ENCODE measurements at places on chromosomes 1 and 21. TPM values are rescaled to one million over a fixed set of nuclear protein-coding genes. Genes with fewer than 3 reads are reported as not detected.

TEX38 gene
- total RNA-seq = not detected

RNU1-2 gene
- total RNA-seq = under 0.01 TPM

DCST2 gene
- 0.13 TPM for total RNA-seq

AZIN2 gene
- total RNA-seq = 9.6 TPM

RPS8 gene
- total RNA-seq = 1,486 TPM

MYCL gene
- total RNA-seq = 0.63 TPM

MTMR11 gene
- total RNA-seq = 9.6 TPM
